ENCODE measurements at places on chromosomes 1 and 21.

DNA sequence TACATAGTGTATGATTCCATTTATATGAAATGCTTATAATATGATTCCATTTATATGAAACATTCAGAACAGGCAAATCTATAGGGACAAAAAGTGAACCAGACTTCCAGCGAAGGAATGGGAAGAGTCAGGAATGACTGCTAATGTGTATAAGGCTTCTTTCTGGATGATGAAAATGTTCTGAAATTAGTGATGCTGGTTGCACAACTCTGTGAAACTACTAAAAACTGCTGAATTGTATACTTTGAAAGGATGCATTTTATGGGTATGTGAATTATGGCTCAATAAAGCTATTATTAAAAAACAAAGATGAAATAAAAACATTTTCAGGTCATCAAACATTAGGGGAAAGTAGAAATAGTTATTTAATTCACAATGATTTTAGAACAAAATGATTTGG, 14.1 kb upstream of the IL24 start:
- DNase-seq: no peak

DNA sequence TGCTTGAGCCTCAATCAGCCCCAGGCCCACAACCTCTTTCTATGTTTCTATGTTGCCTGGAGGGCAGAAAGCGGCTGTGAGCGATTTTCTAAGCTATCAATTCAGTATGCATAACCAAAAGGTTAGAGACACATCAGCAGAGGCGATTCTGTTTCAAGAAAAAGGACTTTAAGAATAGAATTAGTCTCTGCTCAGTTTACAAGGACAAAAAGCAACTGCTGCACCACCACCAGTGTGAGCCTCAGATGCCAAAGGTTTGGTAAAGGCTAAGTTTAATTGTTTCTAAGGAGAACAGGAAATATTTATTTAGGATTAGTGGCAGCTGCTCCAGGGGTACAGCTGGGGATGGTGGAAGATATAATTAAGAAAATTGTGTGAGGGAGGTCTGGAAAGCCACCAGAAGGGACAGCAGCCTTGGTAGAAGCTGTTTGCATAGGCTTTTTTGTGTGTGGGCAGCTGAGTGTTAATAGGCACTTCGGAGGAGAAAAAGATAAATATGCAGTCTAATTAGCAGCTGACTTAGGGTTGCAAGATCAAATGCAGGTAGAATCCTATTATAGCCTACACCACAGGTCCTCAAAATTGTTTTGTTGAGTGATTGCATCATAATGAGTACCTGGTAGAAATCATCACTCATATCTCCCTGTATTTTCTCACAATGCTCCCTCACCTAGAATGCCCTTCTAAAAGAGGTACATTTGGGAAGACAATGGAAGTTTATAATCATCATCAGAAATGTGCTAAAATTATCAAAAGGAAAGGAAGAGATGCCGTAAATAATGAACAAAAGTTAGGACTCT, 35.8 kb downstream of the ZC3H11B start:
- DNase-seq: no peak

- no peak for DNase-seq
Measured at GRCh38 chr1:34140011-34140676, 24.9 kb downstream of the CSMD2 start.

DNA sequence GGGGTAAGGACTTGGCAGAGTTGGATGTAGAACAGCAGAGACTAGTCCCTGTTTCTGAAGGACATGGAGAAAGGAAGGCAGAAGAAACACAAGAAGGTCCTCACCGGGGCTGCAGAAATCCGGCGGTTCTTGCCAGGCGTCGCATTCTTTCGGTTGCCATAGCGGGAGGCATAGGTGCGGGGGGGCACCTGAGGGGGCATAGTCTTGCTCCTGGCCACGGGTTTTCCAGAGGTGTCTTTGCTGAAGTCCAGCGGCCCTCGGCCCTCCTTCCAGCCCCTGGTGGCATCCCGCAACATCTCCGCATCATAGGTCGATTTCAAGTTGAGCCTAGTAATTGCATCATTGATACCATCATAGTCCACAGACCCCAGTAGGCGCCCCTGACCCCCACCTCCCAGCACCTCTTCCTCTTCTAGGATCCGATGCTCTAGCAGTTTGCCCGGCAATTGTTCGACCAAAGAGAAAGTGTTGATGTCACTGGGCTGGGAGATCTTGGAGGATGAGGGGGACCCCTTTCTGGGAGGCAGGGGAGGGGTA, 25.8 kb downstream of the PIK3C2B start:
- DNase-seq: no peak

DNA sequence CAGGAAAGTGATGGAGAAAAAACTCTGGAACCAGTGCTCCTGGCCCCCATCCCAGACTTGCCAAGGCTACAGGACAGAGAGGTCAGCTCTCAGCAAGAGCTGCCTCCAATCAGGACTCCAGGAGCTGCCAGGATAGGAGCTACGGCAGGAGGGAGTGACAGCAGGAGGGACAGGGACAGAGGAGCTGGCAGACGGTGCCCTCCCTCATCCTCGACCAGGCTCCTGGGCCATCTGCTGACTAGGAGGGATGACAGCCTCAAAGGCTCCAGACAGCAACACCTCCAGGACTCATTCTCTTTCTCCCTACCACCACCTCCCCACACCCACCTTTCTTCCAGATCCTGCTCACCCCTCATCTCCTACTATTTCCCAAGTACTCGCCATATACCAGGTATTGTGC, 22.7 kb downstream of the DLGAP3 start:
- no peak for DNase-seq

DNA sequence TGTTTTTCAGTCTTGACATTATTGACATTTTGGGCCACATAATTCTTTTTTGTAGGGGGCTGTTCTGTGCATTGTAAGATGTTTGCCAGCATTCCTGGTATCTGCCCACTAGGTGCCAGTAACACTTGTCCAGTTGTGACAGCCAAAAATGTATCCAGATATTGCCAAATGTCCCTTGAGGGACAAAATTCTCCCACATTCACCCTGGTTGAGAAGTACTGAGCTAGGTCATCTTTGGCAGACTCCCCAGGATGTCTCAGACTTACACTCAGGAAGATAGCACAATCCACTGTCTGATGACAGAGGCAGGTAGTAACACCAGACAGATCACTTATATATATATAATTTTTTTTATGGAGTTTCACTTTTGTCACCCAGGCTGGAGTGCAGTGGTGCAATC, 5.9 kb downstream of the CD48 start:
- DNase-seq: no peak

- no peak for DNase-seq
Measured at GRCh38 chr21:38982096-38982495, 176.4 kb downstream of the ETS2 start.

DNA sequence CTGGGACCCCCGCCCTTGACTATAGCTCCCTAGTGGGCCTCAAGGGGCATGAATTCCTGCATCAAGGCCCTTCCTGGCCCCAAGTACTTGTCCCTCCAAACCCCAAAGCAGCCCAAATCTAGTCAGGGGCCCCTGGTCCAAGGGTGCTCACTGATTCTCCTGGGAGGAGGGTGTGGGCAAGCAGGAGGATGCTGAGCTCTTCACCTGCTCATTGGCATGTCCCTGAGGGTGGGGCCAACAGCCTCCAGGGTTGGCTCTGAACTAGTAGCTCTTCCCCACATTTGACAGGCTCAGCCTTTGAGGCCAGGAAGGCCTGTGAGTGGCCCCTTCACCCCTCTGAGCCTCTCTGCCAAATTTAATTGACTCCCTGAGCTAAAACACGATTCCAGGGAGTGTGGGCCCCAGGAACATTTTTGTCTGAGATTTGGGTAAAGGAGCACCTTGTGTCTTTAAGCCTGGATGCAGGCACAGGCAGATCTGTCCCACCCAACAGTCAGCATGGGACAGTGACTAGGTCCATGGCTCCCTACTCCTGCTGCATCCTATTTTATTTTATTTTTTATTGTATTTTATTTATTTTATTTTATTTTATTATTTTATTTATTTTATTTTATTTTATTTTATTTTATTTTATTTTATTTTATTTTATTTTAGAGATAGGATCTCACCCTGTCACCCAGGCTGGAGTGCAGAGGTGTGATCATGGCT, 11.0 kb upstream of the WNT9A start:
- no peak for DNase-seq

GRCh38 chr1:184457500-184457899, 70.7 kb downstream of the C1orf21 start:
- DNase-seq: no peak

GRCh38 chr1:57238233-57238781, 185.6 kb downstream of the DAB1 start:
- DNase-seq: no peak

GRCh38 chr1:38784452-38785284, 74.9 kb downstream of the RRAGC start:
- no peak for DNase-seq

DNA sequence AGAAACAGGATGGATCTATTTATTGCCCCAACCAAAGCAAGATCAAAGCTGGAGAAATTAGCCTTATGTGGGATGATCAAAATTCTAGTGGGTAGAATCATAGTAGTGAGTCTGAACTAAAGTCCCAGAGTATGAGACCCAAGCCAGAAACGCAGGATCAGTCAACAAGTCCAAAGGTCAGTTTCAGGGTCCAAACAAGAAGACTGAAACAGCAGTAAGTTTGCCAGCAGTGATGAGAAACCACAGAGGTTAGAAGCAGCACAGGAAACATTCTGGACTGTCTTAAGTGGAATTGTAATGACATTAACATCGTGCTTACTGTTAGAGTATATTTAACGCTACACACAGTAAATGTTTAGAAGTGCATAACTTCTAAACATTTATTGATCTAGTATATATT, 251.0 kb downstream of the LRRIQ3 start:
- no peak for DNase-seq

GRCh38 chr1:94819945-94820746, at the start of gene SLC44A3:
Gene SLC44A3, plus strand, starts transcription at chr1:94820357. Its CDS starts 95 bp downstream, at chr1:94820452.
- DNase-seq: no peak

DNA sequence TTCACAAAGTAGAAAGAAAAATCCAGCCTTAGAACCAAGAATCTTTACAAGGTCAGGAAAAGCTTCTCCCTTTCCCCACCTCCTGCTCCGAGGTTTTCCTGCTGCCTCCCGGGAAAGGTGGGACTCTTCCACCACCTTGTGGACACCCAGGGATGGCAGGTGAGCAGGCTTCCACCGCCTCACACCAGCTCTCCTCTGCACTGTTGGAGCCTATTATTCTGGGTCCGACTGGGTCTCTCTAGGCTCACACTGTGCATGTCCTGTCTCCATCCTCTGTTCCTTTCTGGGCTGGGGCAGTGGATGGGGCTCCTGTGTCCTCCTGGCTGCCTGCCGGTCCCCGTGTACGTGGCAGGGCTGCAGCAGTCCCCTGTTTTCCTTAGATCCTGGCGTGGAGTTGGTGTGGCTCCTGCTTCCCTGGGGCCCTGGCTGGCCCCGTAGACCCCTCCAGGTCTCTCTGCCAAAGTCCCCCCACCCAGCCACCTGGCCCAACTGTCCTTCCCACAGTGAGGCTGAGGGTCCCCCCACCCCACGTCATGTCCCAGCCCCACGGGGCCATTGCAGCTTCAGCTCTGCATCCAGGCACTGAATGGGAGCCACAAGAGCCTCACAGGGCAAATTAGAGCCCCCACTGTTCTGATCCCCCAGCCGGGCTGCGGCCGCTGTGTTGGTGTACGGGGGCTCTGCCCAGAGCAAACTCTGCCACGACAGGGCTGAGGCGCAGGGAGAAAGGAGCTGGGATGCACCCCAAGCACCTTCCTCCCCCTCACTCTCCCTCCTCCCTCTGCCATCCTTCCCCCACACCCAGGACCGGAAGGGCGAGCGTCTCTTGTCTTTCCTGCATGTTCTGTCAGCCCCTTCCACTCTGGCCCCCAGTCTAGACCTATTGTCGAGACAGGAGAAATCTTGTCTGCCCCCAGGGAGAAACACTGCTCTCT, 3.3 kb upstream of the SLC45A1 start:
- DNase-seq: peak; percentile 17

DNA sequence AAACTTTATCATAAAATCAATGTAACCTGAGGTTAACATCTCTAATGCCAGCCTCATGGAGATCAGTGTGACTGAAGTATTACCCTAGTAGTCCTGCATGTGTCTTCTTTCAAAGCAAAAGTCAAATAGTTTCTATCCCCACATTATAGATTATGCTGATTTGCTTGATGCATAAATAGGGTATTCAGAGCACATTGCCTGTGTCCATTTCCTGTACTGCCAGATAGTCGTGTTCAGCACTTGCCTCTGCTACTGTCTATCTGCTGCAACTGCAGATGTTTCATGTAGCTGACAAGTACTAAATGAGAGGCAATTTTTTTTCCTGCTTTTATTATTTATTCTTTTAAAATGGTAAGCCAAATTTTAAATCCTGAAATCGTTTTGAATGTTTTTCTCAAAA, 348.7 kb downstream of the CHRM3 start:
- DNase-seq: no peak

All from SW 1271 (cell line).